Karpas-422 (cell line): ENCODE measurements at places on chromosomes 16 and 17. TPM values are rescaled to one million over a fixed set of nuclear protein-coding genes. Genes with fewer than 3 reads are reported as not detected.
A peak's percentile ranks its signal among the peaks of the same experiment; 100 is the strongest.

TP53TG3 gene
- not detected in 2 replicates for total RNA-seq

COA3 gene
- 63.9 and 64.1 TPM in 2 replicates for total RNA-seq

BHLHA9 gene
- not detected in 2 replicates for total RNA-seq

CCDC92B gene
- total RNA-seq, result not detected in 2 replicates

THUMPD1 gene
- 38.4 and 40.7 TPM in 2 replicates for total RNA-seq

PIPOX gene
- 3.6 and 7.2 TPM in 2 replicates for total RNA-seq

VTN gene
- 4.2 TPM in 1 of 2 replicates, not detected in the other for total RNA-seq

KRT25 gene
- total RNA-seq, result not detected in 2 replicates

- peaks cover 3% of the 10 kb centered on the region; the same call in 1 of the 2 replicates for H3K36me3 ChIP-seq
- peak overlapping the region; percentile 75 for H3K4me3 ChIP-seq
- peak overlapping the region; percentile 56 for H3K27ac ChIP-seq
Measured at GRCh38 chr17:64773836-64774761, 112.0 kb upstream of the SMURF2 start.

DNA sequence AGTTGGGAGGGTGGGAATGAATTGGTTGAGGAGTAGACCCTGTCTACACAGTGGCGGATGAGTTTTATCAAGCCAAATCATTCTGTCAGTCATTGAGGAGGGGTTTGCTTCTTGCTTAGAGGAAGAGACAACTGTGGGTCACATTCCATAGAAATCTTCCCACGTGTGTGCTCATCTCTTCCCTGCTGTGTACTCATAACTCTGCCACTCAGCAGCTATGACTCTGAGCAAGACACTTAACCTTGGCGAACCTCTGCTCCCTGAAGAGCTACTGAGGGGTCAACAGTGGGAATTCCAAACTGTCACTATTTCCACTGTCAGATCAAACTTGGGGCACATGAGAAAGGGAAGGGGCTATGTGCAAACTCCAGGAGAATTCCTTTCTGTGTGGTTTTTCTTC, 72.6 kb upstream of the COX10 start:
- DNase-seq, result no peak
- H3K27ac ChIP-seq, result no peak overlapping the region
- H3K36me3 ChIP-seq, result no peaks in the 10 kb centered on the region
- no peaks in the 10 kb centered on the region for H3K27me3 ChIP-seq
- H3K4me3 ChIP-seq, result no peak overlapping the region

DNA sequence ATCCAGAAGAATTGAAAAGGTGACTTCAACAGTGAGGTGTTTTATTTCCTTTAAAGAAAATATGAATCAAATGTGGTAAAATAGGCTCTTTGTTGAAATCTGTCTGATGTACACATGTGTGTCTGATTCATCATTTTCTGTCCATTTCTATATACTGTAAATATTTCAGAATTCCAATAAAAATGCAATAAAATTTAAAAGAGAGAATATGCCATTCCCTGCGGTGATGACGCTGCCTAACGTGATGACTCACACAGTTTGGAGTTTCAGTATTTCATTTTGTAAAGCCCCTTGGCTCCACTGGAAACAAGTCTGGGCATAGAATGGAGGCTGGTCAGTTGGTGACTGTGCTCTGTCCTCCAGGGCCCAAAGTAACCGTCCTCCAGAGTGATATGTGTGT, 482.5 kb upstream of the CDH5 start:
- H3K27me3 ChIP-seq, result no peaks in the 10 kb centered on the region
- H3K4me3 ChIP-seq, result no peak overlapping the region
- H3K4me1 ChIP-seq, result no peaks in the 10 kb centered on the region
- H3K27ac ChIP-seq, result no peak overlapping the region
- DNase-seq, result no peak

GRCh38 chr16:72856797-72857196, 191.1 kb downstream of the ZFHX3 start:
- peak; percentile 51 for DNase-seq
- no peaks in the 10 kb centered on the region for H3K27me3 ChIP-seq
- no peak overlapping the region for H3K4me3 ChIP-seq
- no peak overlapping the region for H3K27ac ChIP-seq

DNA sequence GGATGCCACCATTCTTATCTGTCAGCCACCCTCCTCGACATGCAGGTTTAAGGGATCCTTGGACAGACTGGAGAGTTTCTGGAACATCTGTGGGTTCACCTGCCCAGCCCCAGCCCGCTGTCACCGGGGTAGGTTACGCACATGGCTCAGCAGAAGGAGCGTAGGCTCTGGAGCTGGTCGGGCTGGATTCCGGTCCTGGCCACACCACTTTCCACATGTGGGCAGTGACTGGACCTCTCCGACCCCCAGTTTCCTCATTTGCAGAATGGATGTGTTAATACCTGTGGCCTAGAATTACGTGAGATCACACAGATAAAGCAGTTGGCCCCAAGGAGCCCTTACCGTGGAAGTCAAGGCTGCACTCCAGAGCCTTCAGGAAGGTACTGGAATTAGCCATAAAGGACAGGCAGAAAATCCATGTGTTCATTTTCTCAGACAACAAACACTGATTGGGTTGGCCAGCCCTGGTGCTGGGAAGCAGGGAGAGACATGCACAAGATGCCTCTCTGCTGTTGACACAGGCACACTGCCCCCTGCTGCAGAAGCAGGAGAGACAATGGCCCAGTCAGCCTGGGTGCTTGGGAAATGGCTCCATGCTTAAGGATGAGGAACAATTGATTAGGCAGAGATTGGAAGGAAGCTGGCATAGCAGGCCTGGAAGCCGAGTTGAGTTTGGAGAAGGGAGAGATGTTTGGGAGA, 58.8 kb downstream of the SF3B3 start:
- H3K27me3 ChIP-seq, result no peaks in the 10 kb centered on the region
- no peak overlapping the region for H3K4me3 ChIP-seq
- H3K27ac ChIP-seq, result no peak overlapping the region
- peak; percentile 58 for DNase-seq
- H3K4me1 ChIP-seq, result no peaks in the 10 kb centered on the region

DNA sequence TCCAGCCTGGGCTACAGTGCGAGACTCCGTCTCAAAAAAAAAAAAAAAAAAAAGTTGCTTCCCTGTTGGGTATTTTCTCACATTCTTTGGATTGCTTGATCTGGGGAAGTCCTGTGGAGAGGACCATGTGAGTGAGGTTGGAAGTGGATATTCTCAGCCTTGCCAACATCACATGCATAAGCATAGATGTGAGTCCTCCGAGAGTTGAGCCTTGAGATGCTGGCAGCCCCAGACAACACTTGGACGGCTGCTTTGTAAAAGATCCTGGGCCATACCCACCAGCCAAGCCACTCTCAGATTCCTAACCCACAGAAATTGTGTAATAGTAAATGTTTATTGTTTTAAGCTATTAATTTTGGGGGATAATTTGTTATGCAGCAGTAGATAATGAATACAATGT, 1570.0 kb upstream of the GOT2 start:
- no peaks in the 10 kb centered on the region for H3K4me1 ChIP-seq
- H3K4me3 ChIP-seq, result no peak overlapping the region
- no peaks in the 10 kb centered on the region for H3K27me3 ChIP-seq
- no peak overlapping the region for H3K27ac ChIP-seq
- H3K36me3 ChIP-seq, result no peaks in the 10 kb centered on the region
- no peak for DNase-seq

DNA sequence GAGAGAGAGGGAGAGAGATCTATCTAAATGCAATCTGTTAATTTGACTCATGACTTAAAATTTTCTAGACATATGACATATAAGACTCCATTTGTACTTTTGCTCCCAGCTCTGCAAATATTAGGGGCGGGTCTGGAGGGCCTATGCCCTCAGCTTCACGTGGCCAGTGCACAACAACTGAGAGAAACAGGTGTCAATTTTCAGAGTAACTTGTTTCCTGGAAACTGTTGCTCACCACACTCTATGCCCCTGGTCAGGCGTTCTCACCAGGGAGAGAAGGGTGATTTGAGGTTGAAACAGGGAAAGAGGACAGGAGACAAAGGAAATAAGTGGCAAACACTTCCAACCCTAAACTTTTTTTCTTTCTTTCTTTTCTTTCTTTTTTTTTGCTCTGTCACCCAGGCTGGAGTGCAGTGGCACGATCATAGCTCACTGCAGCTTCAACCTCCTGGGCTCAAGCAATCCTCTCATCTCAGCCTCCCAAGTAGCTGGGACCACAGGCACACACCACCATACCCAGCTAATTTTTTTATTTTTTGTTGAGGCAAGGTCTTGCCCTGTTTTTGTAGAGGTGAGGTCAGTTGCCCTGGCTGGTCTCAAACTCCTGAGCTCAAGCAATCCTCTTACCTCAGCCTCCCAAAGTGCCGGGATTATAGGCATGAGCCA, 270.0 kb downstream of the SLC39A11 start:
- no peak overlapping the region for H3K27ac ChIP-seq
- H3K4me3 ChIP-seq, result no peak overlapping the region
- no peaks in the 10 kb centered on the region for H3K4me1 ChIP-seq
- no peaks in the 10 kb centered on the region for H3K27me3 ChIP-seq

GRCh38 chr17:73267648-73268537, 6.2 kb upstream of the CPSF4L start:
- no peak overlapping the region for H3K27ac ChIP-seq
